Activated CD4-positive, alpha-beta T cell treated with anti-CD3 and anti-CD28 coated beads for 1 hour (primary cell): ENCODE measurements at places on chromosomes 5 and 9.

DNA sequence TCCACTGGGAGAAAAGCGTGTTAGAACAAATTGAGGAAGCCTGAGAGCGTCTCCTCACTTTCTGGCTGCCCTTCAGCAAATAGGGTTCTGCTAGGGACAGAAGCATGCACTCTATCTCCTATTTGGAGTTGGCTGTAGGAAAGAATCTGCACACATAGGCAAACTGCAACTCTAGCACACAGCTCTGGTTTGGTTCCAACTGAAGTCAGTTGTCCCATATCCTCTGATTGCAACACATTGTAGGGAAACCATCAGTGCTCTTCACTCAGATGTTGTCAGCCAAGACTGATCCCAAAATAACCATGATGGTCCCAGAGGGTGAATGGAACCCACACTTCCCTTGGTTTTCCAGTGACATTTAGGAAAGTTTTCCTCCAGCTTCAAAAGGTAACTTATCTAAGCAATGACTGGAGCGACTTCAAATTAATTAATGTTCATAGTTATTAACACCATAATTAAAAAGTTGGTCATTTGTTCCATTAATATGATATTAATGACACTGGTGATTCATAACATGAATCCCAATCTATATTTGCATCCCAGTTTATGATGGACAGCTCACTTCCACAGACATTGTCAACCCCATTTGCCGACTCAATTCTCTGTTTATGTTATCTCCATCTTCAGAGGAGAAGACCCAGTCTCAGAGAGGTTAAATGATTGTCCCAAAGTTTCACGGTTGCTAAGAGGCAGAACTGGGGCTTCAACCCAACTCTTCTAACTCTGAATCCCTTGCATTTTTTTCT lies 136.7 kb upstream of the ZNF462 start:
- no peak for DNase-seq

- no peak for DNase-seq
These were observed at the start of gene FAM78A for GRCh38 chr9:131276094-131276888. TSS of gene FAM78A (minus strand) at chr9:131276510. CDS start at chr9:131276179, 331 bp downstream.

GRCh38 chr5:89343666-89344065 lies 460.7 kb upstream of the MEF2C start:
- no peak for DNase-seq

GRCh38 chr5:40842351-40842750 lies 1.2 kb downstream of the CARD6 start:
- no peak for DNase-seq

DNA sequence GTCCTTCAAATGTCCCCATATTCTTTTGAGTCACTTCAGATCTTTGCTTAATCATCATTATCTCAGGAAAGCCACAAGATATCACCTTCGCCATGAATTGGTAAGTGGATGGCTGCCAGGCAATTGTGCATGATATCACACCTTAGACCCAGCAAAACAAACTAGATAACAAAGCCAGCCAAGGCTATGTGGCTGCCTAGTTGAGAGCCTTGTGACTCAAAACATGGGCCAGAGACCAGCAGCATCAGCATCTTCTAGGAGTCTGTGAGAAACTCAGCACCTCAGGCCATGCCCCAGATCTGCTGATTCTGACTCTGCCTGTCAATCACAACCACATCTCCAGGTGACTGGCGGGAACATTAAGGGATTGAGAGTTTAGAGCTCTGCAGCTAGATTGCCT lies 82.8 kb downstream of the SLIT3 start:
- DNase-seq: no peak

GRCh38 chr9:72443855-72444254 lies 77.6 kb upstream of the TMC1 start:
- no peak for DNase-seq

DNA sequence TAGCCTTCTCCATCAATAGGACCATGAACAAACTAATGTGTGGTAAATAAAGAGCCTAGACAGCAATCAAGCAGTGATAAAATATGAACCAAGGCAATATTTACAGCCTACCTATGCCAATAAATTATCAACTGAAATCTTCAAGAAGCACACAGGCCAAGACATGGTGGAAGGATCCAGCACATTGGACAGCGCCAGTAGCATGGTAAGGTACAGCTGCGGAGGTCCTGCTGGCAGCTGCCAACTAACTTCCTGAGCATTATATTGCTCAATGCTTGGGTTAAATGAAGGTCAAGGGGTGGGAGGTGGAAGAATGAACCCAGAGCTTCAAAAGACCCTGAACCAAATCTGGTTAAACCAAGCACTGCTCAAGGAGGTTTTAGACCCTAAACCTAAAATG lies 16.5 kb upstream of the SPDL1 start:
- DNase-seq: no peak
